ENCODE measurements at places on chromosomes 2 and 18.
A peak's percentile ranks its signal among the peaks of the same experiment; 100 is the strongest.

GRCh38 chr2:113686537-113686936 lies 59.5 kb downstream of the RABL2A start:
- no peak for DNase-seq

- no peak for DNase-seq
Observed at GRCh38 chr2:231348704-231349373, 46.7 kb upstream of the B3GNT7 start.

DNA sequence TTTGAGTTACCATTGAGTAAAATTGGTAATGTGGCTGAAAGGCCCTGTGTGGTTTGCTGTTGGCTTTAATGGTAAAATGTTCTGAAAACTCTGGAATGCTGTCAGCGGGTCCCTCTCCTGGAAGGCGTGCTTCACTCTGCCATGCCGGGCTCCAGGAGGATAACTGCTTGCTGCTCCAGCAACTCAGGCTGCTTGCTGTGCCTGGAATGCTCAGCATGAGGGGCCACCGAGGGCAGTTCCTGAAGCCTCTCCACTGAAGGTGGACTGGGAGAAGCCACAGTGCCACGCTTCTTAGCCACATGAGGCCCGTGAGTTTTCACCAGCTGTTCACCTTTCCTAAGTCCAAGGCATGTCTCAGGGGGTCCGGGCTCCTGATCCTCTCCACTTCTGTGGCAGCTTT lies 90.4 kb upstream of the FAM110C start:
- DNase-seq = no peak

- no peak for DNase-seq
Observed at GRCh38 chr2:86617738-86618137, 5.9 kb downstream of the RNF103 start.

DNA sequence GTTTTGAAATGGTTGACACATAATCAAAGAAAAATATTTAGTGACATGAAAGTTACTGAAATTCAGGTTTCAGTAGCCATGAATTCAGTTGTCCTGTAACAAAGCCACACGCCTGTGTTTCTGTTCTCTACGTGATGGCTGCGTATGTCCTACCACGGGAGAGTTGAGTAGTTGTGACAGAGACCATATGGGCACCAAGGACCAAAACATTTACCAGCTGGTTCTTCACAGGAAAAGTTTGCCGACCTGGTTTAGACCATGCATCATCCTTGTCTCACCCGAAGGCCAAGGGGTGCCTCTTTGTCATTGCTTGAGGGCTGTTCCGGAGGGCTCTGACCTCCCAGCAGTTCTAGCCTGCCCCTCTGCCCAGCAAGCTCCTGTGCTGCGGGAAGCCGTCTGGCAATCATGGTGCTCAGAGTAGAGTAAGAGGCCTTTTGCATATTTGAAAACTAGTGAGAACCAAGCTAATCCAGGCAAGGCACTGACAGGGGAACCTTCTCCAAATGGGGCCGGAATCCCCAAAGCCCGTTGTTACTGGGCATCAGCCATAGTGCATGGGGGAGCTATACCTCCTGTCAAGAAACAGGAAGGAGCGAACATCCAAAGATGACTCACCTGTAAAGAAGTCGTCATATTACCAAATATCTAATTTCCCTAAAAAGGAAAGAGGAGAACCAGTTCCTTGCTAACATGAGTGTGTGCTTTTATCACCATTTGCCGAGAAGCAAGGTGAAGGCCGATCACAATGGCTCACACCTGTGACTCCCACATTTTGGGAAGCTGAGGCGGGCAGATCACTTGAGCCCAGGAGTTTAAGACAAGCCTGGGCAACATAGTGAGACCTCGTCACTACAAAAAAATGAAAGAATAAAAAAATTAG lies 92.6 kb upstream of the RAB12 start:
- DNase-seq = no peak

- no peak for DNase-seq
Observed at GRCh38 chr18:73717570-73717969, 430.1 kb downstream of the FBXO15 start.

- DNase-seq = no peak
Observed at GRCh38 chr18:51988277-51988676, 351.7 kb upstream of the DCC start.

DNA sequence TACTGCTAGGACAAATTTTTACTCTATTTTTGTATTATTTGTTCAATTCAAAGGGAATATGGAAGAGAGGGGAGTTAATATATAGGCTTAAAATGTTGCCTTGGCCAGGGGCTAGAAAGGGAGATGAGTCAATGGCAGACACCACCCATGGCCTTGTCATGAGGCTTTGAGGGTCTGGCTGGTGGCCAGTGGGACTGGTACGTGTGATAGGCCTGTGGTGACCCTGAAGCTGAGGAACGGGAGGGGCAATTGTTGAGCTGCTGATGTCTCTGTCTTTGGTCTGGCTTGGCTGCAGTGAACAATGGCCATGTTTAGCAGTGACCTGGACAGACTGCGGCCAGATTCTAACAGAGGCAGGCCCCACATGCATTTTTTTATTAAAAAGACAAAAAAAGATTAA lies 18.5 kb downstream of the GKN1 start:
- no peak for DNase-seq

- DNase-seq = no peak
Observed at GRCh38 chr2:44351676-44352075, 9.6 kb downstream of the PREPL start.

DNA sequence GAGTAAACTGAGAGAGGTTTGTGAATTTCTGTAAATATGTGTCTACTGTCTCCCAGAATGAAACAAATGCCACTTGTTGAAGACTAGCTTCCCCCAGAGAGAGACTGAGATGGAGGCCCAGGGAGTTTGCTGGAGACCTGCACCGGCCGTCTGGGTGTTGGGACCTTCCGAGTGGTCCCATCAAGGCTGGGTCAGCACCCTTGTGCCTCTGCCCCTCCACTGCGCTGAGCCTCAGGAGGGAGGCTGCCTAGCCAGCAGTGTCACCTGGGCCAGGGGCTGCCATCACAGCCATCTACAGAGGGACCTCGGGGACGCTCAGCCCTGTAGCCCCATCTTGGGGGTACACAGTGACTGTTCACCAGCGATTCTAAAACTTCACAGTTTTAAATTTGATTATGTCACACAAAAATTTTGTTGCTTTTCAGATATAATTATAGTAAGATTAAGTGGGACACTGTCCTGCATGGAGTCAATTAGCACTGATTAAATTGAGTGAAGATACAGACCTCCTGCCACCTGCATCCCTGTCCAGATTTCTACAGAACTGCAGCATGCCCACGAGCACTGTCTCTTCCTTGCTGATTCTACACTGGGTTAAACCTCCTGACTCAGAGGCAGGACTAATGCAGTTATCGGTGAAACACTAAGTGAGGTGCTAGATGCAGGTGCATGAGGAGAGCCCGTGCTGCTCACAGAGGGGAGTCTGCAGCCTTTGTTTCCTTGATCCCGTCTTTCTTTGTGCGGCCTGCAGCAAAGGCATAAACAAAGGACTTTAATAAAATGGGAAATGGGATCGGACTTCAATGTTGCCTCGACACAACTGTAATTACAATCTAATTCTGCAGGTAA lies 50.5 kb downstream of the TMEM18 start:
- no peak for DNase-seq

- no peak for DNase-seq
Observed at GRCh38 chr2:176813621-176814049, 399.0 kb upstream of the HNRNPA3 start.

DNA sequence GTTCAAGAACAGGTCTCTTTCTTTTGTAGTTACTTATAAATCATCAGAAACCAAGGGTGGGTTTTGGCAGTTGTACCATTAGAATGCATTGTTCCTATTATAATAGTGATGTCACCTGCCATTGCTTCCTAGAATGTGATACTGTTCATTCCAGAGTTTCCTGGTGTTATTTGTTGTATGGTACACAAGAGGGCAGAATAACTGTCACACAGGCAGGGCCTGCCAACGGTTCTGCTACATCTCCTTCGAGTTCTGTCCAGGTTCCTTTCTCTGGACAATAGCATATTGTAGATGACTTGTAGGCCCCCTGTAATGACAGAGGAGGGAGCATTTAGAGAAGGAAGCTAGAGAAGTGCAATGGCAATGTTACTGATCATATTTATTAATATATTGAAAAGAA lies 98.3 kb downstream of the KLHL14 start:
- no peak for DNase-seq

- no peak for DNase-seq
Observed at GRCh38 chr2:240948905-240949790, 43.0 kb downstream of the CROCC2 start.

DNA sequence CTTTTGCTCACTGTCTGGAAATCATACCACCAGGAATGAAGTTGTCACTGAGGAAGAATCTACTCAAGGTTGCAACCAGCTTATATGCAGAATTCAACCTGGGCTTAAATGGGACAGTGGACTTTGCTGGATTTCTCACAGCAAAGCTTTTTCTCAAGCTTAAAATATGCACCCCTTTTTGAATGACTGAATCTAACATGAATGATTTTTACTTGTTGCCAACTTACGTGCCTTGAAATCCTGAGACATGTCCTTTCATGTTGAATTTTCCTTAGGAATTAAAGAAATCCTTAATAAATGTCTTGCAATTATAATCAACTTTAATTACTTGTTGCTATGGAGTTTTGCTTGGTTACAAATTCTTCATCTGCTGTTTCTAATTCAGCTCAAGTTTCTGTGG lies 57.4 kb downstream of the SPP2 start:
- no peak for DNase-seq

DNA sequence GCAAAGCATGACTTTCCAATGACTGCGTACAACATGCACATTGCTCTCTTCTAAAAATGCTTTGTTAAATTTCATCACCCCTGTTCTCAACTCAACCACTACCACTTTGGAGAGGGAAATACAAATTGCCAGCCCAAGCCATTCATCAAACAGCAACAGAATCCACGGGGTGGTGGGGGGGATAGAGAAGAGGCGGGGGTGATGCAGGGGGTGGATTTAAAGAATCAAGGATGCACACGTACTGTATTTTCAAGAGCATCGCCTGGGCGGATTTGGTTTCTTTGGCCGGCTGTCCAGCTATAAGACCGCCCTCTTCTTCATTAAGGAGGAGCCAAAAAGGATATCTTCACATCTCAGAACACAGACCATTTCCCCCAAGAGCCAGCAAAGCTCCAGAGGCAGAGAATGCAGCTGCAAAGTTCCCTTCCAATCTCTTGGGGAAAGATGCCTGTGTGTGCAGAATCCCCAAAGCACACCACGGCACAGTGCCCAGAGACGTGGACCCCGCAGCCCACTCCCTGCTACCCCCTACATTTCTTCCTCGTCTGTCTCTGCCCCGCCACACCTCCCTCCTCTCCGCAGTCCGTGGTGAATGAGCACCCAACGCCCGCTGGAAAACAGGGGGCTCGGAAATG lies 977 bp downstream of the SLC8A1 start:
- no peak for DNase-seq

- peak; percentile 33 for DNase-seq
Observed at GRCh38 chr2:94759211-94759610, 112.0 kb upstream of the TEKT4 start.

DNA sequence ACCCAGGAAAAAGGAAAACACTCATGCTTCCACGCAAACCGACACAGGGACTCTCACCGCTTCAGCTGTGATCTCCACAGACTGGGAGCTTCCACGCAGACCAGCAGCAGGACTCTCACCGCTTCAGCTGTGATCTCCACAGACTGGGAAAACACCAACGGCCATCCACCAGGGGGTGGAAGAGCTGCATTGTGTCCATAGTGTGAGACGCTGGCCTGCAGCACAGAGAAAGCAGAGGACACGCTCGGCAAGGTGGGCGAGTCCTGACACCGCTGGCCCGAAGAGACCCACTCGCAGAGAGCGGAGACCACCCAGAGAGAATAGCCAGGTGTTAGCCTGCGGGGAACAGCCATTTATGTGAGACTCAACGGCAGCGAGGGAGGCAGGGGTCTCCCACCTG lies 42.5 kb upstream of the NFATC1 start:
- no peak for DNase-seq

GRCh38 chr18:58058720-58059119 lies 14.7 kb downstream of the NEDD4L start:
- no peak for DNase-seq

DNA sequence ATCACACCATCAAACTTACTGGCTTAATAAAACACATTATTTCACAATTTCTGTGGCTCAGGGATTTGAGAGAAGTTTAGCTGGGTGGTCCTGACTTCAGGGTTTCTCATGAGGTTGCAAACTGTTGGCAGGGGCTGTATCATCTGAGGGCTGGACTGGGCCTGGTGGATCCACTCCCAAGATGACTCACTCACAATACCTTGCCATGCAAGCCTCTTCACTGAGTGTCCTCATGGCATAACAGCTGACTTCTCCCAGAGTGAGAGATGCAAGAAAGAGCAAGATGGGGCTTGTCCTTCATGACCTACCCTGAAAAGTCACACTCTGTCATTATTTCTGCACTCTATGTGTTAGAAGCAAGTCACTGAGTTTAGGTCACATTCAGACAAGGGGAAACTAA lies 73.8 kb downstream of the AQP4 start:
- DNase-seq = no peak

DNA sequence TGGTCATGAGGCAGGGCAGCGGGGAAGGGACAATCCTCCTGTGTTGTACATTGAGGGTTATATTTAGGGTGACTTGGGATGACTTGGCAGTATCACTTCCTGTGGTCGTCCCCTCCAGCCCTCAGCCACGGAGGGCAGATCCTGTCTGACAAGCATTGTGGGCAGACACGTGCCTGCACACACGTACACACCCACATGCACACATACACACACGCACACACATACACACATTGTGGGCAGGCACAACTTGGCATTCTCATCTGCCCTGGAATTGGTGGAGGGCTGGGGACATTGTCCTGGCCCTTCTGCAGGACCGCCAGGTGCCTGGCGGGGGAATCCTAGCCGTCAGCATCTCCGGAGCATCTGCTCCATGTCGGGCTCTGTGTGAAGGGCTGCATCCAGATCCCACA lies 47.6 kb downstream of the ODC1 start:
- DNase-seq = peak; percentile 72

DNA sequence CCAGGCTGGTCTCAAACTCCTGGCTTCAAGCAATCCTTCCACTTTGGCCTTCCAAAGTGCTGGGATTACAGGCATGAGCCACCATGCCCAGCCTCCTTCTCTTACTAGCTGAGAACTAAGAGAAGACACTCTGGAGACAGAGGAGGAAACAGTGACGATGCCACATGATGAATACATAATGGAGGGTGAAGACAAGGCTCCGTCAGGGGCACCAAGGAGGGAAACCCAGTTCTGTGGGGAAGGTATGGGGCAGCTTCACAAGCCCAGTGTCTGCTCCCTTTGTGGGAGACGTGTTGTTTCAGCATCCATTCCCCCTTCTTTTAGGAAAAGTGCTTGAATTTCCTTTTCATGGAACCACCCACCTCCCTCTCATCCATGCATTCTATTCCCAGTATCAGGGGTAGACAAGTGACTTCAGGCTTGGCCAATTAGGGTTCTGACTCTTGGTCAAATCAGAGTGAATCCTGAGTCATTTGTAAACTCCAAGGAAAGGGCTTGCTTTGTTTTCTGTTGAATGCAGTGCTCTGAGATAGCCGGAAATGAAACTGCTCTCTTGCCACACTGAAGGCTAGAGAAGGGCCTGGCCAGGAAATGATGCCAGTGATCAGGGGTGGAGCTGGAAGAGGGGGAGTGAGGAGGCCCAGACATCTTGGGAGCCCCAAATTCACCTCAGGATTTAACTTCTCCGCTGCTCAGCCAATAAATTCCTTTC lies 23.7 kb downstream of the TMEM127 start:
- peak; percentile 74 for DNase-seq

GRCh38 chr2:127410871-127411652 lies 7.2 kb upstream of the PROC start:
- DNase-seq = no peak

- peak; percentile 45 for DNase-seq
Observed at GRCh38 chr2:152134488-152135280, 35.8 kb upstream of the CACNB4 start.
